Skin of body (tissue), 3 donors: ENCODE measurements at places on chromosomes 1 and 21. TPM values are rescaled to one million over a fixed set of nuclear protein-coding genes. Genes with fewer than 3 reads are reported as not detected.

TRIM67 gene
- 0.10 TPM for total RNA-seq

ITGB3BP gene
- 31.5 TPM for total RNA-seq

RIPK4 gene
- 12.5 TPM for total RNA-seq

SEMA6C gene
- total RNA-seq: 10.7 TPM

PLA2G5 gene
- not detected for total RNA-seq

SELP gene
- total RNA-seq: 1.4 TPM

CFAP74 gene
- 0.49 TPM for total RNA-seq

CHIA gene
- 0.20 TPM for total RNA-seq

SPRR2F gene
- not detected for total RNA-seq

NUAK2 gene
- 2.0 TPM for total RNA-seq

- DNase-seq: peak; percentile 74
These were observed 1.4 kb upstream of the PTPRF start for GRCh38 chr1:43529206-43529731.

- no peak for DNase-seq
These were observed 8.9 kb upstream of the C1orf174 start for GRCh38 chr1:3908886-3909517.

DNA sequence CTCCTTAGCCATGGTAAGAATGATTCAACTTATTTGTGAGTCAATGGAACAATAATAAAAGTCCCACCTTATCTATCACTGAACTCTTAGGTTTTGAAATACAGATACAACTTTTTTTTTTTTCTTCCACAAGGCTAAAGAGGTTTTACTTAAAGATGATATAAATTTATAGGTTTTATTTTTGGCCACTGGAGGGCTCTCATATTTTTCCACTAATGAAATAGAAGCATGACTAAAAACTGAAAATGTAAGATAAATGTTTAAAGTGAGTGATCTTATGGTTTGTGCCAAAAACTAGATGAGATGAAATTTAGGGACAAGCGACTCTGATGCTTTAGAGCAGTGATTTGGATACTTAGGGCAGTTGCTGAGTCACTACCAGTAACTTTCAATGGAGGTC, 499.0 kb downstream of the NUF2 start:
- DNase-seq: no peak

DNA sequence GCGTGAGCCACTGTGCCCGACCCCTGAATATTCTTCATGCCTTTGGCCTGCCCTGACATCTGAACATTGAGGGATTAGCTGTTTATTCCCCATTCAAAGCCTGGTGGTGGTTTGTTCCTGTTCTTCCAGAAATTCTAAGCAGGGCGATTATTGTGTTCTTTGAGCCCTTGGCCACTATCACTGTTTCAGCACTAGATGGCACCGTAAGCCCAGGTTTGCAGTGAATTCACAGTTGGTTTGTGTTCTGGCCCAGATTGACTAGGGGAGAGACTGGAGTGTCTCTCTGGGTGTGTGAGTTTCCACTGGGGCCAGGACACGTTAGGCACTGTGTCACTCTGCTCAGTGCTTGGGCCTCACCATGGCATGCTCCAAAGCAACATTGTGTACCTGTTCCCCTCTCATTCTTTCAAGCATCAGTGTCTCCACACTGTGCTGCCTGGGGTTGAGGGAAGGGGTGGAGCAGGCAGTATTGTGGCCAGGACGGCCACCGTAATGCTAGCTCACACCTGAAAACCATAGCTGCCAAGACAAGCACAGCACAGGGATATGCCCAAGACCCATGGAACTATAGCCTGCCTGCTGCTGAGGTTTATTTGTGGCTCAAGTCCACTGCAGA, 52.7 kb downstream of the PKN2 start:
- no peak for DNase-seq

- DNase-seq: no peak
These were observed 21.5 kb downstream of the DMRTB1 start for GRCh38 chr1:53480678-53481077.

- no peak for DNase-seq
These were observed 131.8 kb upstream of the PKN2 start for GRCh38 chr1:88552226-88552625.

DNA sequence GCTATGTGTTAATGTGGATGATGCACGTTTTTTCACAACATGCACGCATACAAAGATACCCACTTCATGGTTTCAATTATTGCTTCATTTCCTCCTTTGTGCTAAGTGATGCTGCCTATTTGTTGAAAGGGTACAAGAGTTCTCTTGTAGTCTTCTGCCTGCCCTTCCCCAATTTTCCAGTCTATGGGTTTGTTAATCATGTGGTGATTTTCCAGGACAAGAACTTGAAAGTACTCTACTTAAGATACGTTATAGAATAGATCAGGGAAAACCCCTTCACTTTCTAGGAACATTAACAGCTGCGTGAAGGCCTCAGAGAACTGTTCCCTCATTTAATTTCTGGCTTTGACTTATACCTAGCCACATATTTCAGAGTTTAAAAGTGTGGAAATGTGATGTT, 52.1 kb upstream of the SLC44A3 start:
- DNase-seq: no peak

- DNase-seq: peak; percentile 96
These were observed 96.6 kb downstream of the FGGY start for GRCh38 chr1:59393211-59394180.

- no peak for DNase-seq
These were observed 1.5 kb downstream of the PROX1 start for GRCh38 chr1:213989002-213989855.

DNA sequence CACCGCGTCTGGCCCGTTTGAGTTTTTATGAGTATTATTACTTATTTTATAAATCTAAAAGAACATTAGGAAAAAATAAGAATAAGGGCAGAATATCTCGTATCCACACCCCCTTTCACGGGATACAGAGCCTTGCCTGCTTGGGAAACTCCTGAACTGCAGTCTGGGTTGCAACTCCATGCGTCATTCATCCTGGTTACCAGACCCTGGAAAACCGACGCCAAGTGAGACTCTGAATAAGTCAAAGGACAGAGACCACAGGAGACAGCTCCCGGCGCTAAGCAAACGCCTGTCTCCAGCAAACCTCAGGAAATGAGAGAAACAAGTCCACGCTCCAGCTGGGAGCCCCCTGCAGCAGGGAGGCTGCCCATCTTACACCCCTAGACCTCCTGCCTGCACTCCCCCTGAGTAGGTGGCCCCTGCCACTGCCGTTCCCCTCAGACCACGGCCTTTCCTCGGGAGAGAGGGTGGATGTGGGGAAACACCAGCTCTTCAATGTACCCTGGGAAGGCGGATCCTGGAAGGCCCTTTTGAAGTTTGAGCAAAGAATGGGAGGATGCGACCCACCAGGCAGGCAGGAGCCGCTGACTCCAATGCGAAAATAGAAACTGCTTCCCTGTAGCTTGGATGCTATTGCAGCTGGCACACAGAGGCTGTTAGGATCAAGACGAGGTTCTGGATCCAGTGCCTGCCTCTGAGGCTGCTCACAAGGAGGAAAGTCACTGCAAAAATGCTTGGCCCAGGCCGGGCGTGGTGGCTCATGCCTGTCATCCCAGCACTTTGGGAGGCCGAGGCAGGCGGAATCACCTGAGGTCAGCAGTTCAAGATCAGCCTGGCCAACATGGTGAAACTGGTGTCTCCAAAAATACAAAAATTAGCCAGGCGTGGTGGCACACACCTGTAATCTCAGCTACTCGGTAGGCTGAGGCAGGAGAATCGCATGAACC, 37.7 kb upstream of the GPR157 start:
- no peak for DNase-seq

DNA sequence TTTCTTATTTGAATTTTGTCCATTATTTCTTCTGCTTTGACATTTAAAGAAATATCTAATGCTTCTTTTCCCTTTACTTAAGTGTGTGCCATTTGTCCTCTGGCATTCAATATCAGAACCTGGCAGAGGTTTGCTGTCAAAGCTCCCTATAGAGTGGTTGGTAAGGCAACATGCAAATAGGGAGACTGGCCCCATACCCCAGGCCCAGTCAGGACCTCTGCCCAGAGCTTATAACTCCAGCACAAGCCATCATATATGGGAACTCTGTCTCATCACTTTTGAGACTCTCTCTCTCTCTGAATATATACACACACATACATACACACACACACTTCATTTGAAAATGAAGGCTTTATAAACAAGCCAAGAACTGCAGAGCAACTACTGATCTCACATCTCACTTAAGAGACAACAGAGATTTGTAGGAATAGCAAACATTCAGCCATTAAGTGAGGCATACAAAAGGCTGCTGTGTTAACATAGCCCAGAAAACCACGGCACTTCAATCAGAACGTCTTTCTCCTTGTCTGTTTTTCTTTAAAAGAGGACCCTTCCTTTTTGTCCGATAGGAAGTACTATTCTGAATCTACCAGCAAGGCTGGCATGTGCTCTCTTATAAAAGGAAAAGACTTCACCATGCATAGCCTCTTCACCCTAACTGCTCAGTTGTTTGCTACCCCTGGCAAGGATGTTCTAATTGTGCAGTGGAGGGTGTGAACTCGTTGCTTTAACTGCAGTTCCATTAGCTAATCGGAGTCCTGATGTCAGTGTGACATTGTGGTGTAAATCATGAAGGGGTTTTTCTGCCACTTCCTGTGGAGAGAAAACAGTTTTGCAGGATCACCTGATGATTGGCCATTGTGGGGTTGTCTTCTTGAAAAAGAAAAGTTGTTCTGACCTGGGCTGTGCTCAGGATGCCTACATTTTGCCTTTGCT, 101.7 kb downstream of the NR5A2 start:
- no peak for DNase-seq

DNA sequence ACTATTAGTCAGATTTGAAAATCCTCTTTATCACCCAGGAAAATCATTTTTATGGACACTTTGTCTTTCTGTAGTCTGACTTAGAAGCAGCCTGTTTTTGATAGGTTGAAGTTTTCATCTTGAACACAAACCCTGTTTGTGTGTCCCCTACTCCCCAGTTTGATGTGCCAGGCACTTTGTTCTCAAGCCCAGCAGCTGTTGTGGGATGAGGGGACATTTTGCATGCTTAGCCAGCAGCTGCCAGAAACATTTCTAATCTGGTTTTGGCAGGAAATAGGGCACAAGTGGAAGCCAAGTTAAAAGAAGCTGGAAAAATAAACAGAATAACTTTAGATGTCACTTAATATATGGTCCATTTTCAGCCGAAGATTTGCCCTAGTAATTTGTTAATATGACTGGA, 29.9 kb downstream of the ACTN2 start:
- no peak for DNase-seq

DNA sequence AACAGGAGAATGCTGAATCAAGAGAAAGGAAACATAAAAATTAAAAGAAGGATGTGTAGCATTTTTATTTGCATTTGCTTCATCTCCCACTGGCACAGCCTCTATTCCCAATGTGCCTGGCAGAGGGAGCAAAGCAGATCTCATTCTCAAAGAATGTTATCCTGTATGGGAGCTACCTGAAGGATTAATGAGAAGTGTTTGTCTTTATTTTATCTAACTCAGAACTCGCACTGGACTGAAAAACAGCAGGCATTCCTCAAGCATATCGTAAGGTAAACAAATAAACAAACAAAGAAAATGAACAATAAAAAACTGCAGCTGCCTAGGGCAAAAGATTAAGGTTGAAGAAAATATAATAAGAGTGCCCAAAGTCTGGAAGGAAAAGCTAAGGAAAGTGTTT, 12.7 kb upstream of the COL11A1 start:
- no peak for DNase-seq

GRCh38 chr1:66606362-66607065, 72.6 kb downstream of the SGIP1 start:
- DNase-seq: no peak

GRCh38 chr1:229058111-229058561, 212.8 kb upstream of the RAB4A start:
- no peak for DNase-seq

DNA sequence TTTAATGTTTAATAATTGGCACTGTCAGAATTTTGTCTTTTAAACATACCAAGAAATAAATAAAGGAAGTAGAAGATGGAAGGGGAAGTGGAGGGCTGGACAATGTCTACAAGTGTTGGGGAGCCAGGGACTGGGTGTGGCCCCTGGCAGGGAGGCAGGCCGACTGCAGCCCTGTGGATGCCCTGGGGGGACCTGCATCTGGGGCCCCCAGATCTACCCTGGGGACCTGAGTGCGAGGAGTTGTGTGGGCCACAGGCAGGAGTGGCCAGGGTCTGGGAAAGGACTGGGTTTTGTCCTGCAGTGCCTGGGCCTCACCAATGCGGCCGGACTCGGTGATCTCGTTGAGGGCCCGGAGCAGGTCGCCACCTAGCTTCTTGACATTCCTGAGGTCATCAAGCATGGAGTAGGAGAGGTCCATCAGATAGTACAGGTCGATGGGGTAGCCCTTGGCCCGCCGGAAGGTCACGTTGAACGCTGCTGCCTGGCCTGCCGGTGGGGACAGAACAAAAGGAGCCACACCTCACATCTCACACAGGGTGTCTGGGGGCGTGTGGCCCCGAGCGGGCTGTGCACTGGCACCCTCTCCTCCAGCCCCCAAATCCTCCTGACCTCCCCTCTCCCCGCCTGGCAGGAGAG, 17.5 kb downstream of the ITGB2 start:
- DNase-seq: no peak

DNA sequence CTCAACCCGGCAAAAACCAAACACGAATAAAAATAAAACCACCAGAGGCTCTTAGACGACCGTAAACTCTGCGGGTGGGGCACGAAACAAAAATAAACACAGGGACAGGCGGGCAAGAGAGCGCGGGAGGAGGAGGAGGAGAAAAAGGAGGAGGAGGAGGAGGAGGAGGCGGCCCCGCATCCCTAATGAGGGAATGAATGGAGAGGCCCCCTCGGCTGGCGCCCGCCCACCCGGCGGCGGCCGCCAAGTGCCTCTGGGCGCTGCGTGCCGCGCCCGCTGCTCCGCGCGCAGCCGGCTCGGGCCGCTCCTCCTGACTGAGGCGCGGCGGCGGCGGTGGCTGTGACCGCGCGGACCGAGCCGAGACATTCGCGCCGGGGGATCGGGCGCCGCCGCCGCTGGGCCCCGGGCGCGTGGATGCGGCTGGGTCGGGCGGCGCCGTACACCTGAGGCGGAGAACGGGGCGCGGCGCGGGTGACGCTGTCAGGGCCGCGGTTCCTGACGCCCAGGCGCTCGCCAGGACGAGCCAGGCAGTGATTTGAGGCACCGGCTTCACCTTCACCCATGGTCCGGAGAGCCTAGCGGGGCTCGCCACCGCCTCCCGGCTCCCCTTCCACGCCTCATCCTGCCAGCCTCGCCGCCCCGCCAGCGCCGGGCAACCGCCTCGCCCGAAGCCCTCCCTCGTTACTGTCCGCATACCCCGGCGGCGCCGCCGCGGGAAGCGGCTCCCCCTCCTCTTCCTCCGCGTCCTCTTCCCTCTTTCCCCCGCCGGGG, at the start of gene MARK1:
Gene MARK1, plus strand, starts transcription at position 229 of the 771 bp plus-strand sequence. CDS start 687 bp downstream, outside the sequence.
- peak; percentile 73 for DNase-seq

DNA sequence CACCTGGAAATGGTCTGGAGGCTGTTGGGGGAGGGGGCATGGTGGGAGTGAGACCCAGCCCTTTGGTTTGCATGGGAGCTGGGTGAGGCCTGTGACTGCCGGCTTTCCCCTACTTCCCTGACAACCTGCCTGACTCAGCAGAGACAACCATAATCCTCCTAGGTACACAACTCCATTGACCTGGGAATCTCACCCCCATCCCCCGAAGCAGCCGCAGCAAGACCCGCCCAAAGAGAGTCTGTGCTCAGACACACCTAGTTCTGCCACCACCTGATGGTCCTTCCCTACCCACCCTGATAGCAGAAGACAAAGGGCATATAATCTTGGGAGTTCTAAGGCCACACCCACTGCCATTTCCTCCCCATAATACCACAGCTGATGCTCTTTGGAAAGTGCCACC, 168.6 kb downstream of the GIPC2 start:
- no peak for DNase-seq
